ENCODE measurements at places on chromosomes 5 and 9. TPM values are rescaled to one million over a fixed set of nuclear protein-coding genes. Genes with fewer than 3 reads are reported as not detected.

DNA sequence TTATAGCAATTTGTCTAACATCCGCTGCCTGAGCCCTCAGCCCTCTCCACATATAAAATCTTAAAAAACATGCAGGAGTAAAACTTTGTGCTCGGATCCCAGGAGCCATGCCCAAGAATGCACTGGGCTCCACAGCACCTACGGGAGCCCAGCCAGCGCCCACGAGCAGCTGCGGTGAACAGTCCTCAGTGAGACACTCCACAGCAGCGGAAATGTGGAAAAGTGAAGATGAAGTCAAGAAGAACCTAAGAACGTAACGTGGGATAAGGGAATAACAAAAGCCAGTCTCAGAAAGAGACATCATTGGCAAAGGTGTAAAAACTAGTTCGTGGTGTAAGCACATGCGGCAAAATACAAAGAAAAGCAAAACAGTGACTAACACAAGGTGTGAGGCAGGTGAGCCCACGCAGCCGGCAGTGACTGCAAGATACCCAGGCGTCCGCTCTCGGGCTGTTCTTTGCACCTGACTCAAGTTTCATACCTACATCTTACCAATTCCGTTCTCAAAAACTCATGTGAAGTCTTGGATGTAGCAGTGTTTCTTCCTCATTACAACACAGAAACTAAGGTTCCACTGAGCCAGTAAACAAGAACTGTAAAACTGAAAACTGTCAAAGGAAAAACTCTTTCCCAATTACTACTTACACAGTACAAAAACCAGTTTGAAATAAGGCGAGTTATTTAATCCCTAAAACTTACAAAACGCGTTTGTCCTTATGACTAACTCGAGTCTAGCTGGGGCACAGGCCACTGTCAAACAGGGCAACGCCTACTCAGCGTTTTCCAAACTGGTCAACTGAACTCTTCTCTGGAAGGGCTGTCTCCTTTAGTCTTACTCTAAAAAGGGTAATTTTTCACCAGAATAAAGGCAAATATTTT is 1.7 kb downstream of the CAMSAP1 start:
- no peak for DNase-seq

DNA sequence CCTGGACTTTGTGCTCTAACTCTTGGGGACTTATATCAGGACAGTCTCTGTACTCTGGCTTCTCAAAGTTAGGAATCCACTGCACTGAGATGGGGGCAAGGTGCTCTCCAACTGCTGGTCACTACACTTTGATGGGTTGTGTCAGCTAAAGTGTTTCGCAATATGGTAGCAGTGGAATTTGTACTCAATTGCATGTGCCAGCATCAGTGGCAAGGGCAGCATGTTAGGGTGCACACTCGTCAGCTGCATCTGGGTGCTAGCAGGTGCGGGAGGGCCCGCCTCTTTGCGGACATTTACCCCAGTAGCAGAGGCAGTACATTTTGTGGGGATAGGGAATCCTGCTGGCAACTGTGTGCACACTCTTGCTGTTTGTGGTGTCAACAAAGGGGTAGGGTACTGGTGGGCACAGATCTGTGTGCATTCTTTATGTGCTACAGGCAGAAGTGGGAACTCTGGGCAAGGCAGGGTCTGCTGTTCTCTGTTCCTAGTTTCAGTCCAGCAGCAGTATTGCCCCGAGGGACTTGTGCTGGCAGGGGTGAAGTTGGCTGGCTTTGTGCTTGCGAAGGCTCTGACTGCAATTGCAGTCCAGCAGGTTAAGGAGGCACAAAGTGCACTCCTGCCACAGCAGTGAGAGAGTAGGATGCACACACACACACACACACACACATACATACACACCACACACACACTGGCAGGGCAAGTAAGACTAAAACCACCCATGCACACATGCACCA is 924.8 kb upstream of the CDH9 start:
- DNase-seq, result no peak

DNA sequence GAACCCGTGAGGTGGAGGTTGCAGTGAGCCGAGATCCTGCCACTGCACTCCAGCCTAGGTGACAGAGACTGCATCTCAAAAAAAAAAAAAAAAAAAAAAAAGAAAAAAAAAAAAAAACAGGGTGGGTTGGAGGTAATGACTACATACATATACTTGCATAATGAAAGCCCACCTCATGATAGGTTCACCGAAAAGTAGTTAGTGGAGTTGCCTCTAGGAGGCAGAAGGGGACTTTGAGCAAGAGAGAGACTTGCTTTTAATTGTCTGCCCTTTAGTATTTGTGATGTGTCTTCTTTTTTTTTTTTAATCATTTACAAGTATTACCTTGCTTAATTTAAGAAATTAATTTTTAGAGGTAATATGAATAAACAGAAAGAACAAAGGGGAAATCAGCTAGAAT is 99.8 kb downstream of the PPARGC1B start:
- DNase-seq, result no peak

GRCh38 chr5:118015511-118015910 is 972.8 kb downstream of the DTWD2 start:
- DNase-seq, result no peak

GRCh38 chr5:14765587-14765986 is 101.1 kb downstream of the OTULIN start:
- DNase-seq, result no peak

GRCh38 chr9:36659500-36659899 is 86.8 kb downstream of the MELK start:
- DNase-seq, result no peak

DNA sequence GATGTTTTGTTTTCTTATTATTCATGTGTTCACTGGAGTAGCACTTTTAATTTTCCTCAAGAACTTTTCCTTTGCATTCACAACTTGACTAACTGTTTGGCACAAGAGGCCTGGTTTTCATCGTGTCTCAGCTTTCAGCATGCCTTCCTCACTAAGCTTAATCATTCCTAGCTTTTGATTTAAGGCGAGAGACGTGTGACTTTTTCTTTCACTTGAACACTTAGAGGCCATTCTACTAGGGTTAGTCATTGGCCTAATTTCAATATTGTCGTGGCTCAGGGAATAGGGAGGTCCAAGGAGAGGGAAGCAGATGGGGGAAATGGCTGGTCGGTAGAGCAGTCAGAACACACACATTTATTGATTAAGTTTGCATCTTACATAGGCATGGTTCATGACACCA is 94.0 kb downstream of the ZNF462 start:
- no peak for DNase-seq

GRCh38 chr9:110578575-110579033 is 937 bp downstream of the SVEP1 start:
- no peak for DNase-seq

GRCh38 chr5:174599992-174600391 is 124.4 kb upstream of the MSX2 start:
- no peak for DNase-seq

DNA sequence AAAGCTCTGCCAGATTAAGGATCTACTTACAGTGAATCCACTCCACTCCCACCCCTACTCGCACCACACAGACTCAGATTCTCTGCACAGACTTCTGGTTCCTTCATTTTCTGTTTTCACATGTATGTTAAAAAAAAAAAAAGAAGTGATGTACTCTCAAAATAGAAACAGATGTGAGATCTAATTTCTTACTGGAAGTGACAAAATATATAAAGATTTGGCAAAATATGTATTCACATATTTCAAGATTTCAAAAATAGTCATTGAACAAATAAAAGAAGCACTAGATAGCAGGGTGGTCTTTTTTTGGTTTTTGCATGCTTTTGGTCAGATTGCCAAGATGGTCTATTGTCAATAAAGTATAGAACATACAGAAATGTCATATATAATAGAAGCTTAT is 379.2 kb downstream of the TMEM167A start:
- DNase-seq, result no peak

DNA sequence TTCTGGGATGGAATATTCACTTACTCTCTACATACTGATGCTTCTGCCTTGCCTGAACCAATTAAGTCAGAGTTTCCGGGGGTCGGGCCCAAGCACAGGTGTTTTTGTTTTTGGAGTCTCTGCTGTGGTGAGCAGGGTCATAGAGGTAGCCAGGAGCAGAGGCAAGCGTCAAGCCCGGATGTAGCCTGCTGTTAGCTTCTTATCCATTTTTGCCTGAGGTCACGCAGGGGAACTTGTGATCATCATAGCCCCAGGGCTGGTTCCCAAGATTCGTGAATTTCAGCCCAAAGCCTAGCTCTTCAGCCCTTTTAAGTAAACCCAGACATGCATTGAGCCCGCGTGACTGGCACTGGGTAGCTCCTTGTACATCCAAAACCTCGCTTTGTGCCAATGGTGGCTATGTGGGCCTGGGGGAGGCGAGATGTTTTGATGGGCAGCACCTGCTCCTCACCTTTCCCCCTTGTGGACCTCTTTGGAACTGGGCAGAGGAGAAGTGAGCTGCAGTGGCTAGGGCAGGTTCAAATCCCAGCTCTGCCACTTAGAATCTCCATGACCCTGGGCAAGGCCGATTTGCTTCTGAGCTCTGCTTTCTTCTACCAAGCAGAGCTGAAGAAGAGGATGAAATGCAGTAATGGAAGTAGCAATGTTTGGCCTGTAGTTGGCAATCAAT is 33.7 kb downstream of the FGF18 start:
- no peak for DNase-seq

GRCh38 chr9:71245651-71246050 is 124.2 kb upstream of the TRPM3 start:
- no peak for DNase-seq

- DNase-seq, result no peak
These were observed 390.4 kb downstream of the TMEM38B start for GRCh38 chr9:106084702-106085101.

GRCh38 chr9:13845460-13845859 is 468.5 kb downstream of the NFIB start:
- DNase-seq, result no peak

DNA sequence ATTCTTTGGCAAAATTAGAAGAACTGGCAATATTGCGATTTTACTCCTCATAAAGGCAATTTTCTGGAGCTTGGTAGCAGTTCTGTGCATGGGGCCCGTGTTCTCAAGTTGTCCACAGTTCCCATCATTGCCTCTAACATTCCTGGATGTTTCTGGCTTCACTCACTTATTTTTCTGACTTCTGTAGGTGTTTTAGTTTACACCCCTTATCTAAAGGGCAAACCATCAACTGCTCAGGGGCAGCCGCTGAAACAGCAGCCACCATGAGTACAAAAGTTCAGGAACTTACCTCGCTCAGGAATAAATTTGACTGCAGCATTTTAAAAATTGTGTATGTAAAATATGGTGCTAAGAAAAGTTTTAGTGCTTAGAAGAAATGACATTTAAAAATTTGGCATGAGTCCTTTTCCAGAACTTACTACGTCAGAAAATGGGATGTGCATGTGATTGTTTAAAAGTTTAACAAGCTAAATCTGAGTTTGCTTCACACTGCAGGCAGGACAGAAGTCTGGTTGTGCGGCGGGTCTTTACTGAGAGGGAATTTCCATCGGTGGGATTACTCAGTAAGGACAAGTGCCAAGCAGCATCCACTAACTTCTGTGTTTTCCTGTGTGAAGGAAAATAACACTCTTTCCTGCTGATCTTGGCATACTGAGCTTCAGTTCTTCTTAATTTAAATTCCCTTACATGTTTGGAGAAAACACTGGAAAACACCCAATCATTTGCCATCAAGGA is 261.7 kb downstream of the MAT2B start:
- no peak for DNase-seq

DNA sequence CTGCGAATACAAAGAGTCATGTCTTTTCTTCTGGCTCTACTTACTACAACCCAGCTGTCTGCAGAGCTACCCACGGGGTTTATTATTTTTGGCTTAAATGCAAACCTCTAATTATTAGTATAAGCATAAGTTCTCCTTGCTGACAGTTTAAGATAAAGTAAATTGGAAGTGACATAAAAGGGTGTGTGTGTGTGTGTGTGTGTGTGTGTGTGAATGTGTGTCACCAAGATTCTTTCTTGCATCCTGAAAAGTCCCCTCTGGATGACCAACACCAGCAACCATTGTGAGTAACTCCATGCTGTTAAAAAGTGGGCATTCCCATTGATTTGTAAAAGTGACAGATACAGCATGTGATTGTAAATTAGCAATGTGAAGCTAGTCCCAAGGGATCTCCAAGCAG is 803.8 kb upstream of the ZNF608 start:
- DNase-seq, result peak; percentile 90

- DNase-seq, result no peak
These were observed 855 bp upstream of the ARHGAP26 start for GRCh38 chr5:142769251-142769792.

DNA sequence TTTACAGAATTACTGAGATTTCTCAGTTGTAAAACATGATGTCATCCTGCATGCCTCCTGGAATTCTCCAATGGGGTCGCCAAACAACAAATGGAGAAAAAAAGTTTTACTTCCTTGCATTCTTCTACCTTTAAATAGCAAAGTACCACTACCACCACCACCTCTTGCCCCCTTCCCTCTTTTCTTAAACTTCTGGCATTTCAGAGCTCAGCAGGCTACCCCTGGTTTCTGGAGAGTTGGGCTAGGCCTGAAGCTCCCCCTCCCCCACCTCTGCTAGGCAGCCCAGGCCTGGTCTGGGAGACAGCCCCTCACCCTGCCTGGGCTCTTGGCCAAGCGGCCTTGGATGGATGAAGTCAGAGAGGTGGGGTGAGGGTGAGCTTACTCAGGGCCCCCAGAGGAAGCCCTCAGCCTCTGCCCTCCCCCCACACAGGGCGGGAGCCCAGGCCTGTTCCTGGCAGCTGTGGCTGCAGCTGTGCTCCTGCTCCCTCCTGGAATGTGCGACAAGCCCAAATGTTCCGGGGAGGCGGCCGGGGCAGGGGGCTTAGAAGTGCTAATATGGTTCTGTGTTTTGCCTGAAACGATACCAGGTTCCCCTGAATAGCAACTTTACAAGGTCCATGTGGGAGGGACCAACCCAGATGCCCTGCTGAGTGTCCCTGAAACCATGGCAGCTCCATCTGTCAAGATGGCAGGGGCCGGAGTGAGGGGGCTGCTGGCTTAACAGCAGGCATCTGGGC is 6.0 kb upstream of the CCIN start:
- DNase-seq, result peak; percentile 72

PTCD2 gene
- 15.4 TPM for total RNA-seq

SMIM33 gene
- not detected for total RNA-seq

CARTPT gene
- total RNA-seq, result not detected

RALGDS gene
- total RNA-seq, result 11.9 TPM

OR13C2 gene
- not detected for total RNA-seq

TEX53 gene
- not detected for total RNA-seq
